Progenitor cell of endocrine pancreas (in vitro differentiated cells): ENCODE measurements at places on chromosomes 5 and 9.
A peak's percentile ranks its signal among the peaks of the same experiment; 100 is the strongest.

GRCh38 chr5:111697215-111697614 is 59.8 kb downstream of the NREP start:
- H3K36me3 ChIP-seq = no peaks in the 10 kb centered on the region
- H3K27me3 ChIP-seq = no peaks in the 10 kb centered on the region
- H3K27ac ChIP-seq = no peak overlapping the region
- no peak for DNase-seq
- H3K4me3 ChIP-seq = no peak overlapping the region
- H3K4me1 ChIP-seq = peaks cover 17% of the 10 kb centered on the region

DNA sequence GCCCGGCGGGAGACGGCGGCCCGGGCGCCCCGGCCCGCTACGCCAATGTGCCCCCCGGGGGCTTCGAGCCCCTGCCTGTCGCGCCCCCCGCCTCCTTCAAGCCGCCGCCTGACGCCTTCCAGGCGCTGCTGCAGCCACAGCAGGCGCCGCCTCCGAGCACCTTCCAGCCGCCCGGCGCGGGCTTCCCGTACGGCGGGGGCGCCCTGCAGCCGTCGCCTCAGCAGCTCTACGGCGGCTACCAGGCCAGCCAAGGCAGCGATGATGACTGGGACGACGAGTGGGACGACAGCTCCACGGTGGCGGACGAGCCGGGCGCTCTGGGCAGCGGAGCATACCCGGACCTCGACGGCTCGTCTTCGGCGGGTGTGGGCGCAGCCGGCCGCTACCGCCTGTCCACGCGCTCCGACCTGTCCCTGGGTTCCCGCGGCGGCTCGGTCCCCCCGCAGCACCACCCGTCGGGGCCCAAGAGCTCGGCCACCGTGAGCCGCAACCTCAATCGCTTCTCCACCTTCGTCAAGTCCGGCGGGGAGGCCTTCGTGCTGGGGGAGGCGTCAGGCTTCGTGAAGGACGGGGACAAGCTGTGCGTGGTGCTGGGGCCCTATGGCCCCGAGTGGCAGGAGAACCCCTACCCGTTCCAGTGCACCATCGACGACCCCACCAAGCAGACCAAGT is 723 bp downstream of the SNX18 start:
- peaks cover 33% of the 10 kb centered on the region for H3K4me1 ChIP-seq
- H3K27ac ChIP-seq = peak overlapping the region; percentile 33
- DNase-seq = peak; percentile 41
- no peaks in the 10 kb centered on the region for H3K27me3 ChIP-seq

GRCh38 chr5:122559676-122560075 is 215.2 kb upstream of the SNX2 start:
- H3K36me3 ChIP-seq = no peaks in the 10 kb centered on the region
- no peak overlapping the region for H3K27ac ChIP-seq
- DNase-seq = no peak
- no peak overlapping the region for H3K4me3 ChIP-seq
- H3K27me3 ChIP-seq = no peaks in the 10 kb centered on the region
- peaks cover 4% of the 10 kb centered on the region for H3K4me1 ChIP-seq

DNA sequence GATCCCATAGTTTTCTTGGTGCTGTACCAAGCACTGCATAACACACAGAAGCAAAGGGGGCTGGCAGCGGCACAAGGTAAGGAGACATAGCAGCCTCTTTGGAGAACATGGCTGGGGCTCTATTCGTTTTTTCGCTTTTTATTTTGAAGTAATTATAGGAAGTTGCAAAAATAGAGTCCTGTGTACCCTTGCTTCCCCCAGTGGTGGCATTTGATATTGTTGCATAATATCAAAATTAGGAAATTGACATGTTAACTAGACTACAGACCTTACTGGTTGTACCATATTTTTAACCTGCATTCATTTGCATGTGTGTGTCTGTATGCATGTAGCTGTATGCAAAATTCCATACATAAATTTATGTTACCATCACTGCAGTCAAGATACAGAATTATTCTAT is 6.6 kb upstream of the UBQLN1 start:
- no peaks in the 10 kb centered on the region for H3K27me3 ChIP-seq
- no peaks in the 10 kb centered on the region for H3K4me1 ChIP-seq
- no peak overlapping the region for H3K4me3 ChIP-seq
- no peaks in the 10 kb centered on the region for H3K36me3 ChIP-seq
- H3K27ac ChIP-seq = no peak overlapping the region

GRCh38 chr5:125113328-125113727 is 366.9 kb upstream of the ZNF608 start:
- no peaks in the 10 kb centered on the region for H3K36me3 ChIP-seq
- no peak overlapping the region for H3K27ac ChIP-seq
- H3K27me3 ChIP-seq = no peaks in the 10 kb centered on the region

GRCh38 chr5:14996997-14997396 is 125.4 kb upstream of the ANKH start:
- no peak for DNase-seq
- no peaks in the 10 kb centered on the region for H3K27me3 ChIP-seq
- no peak overlapping the region for H3K27ac ChIP-seq

GRCh38 chr9:20321423-20322082 is 300.7 kb downstream of the MLLT3 start:
- H3K36me3 ChIP-seq = no peaks in the 10 kb centered on the region
- no peak overlapping the region for H3K4me3 ChIP-seq
- peaks cover 3% of the 10 kb centered on the region for H3K27me3 ChIP-seq
- H3K27ac ChIP-seq = no peak overlapping the region
- DNase-seq = no peak
- peaks cover 4% of the 10 kb centered on the region for H3K4me1 ChIP-seq

DNA sequence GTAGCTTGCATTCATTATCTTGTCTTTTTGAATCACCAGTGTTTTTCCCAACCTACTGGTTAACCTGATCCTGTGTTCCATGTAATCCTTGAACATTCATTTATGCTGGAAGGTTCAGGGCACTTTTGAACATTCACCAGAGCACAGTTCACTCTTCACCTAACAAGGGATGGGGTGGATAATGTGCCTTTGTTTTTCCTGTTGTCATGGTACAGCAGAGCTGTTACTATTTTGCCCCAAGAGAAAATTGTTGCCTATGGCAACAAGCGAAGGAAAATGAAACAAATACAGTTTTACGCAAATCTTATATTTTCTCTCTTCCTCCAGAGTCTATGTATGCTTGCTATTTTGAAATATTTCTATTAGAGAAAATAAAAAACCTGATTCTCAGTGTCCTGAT is 60.3 kb upstream of the RIOK2 start:
- H3K27me3 ChIP-seq = no peaks in the 10 kb centered on the region
- H3K27ac ChIP-seq = no peak overlapping the region
- DNase-seq = no peak
- no peaks in the 10 kb centered on the region for H3K4me1 ChIP-seq
- H3K4me3 ChIP-seq = no peak overlapping the region
- no peaks in the 10 kb centered on the region for H3K36me3 ChIP-seq

- DNase-seq = no peak
- peaks cover 47% of the 10 kb centered on the region for H3K27me3 ChIP-seq
- H3K27ac ChIP-seq = no peak overlapping the region
- H3K4me3 ChIP-seq = no peak overlapping the region
Measured at GRCh38 chr9:108724652-108725051, 131.1 kb downstream of the ACTL7B start.

- DNase-seq = no peak
- H3K4me3 ChIP-seq = no peak overlapping the region
- H3K27ac ChIP-seq = no peak overlapping the region
- peaks cover 15% of the 10 kb centered on the region for H3K4me1 ChIP-seq
- peaks cover 2% of the 10 kb centered on the region for H3K36me3 ChIP-seq
Measured at GRCh38 chr9:76180541-76180940, 213.7 kb downstream of the RFK start.

DNA sequence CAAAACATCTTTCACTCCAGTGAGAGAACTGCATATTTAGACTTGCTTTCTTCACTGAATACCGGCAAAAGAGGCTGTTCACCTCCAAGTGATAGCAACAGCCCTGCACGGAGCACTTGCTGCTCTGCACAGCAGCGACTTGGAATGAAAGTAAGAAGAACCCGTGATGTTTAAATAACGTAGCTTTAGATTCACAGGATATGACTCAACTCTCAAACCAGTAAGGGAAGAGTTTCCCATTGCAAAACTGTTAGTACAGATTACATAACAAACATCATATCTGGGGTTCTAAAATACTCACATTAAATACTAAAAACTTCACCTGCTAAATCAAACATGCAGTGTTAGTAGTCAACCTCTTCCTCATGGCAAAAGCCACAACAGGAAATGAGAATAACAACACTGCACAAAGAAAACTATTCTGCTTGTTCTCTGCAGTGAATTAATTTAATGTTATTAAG is 203.4 kb downstream of the MCTP1 start:
- H3K4me1 ChIP-seq = no peaks in the 10 kb centered on the region
- H3K27ac ChIP-seq = no peak overlapping the region
- no peaks in the 10 kb centered on the region for H3K36me3 ChIP-seq
- no peak for DNase-seq
- H3K27me3 ChIP-seq = no peaks in the 10 kb centered on the region

- no peaks in the 10 kb centered on the region for H3K27me3 ChIP-seq
- peak overlapping the region; percentile 57 for H3K4me3 ChIP-seq
- no peak for DNase-seq
- no peaks in the 10 kb centered on the region for H3K36me3 ChIP-seq
- H3K4me1 ChIP-seq = peaks cover 54% of the 10 kb centered on the region
Measured at GRCh38 chr5:124056991-124057723, 545.2 kb downstream of the CSNK1G3 start.

- DNase-seq = no peak
- no peak overlapping the region for H3K27ac ChIP-seq
- no peaks in the 10 kb centered on the region for H3K36me3 ChIP-seq
- H3K27me3 ChIP-seq = peaks cover 2% of the 10 kb centered on the region
- no peaks in the 10 kb centered on the region for H3K4me1 ChIP-seq
Measured at GRCh38 chr9:116095403-116095802, 58.2 kb upstream of the PAPPA start.

DNA sequence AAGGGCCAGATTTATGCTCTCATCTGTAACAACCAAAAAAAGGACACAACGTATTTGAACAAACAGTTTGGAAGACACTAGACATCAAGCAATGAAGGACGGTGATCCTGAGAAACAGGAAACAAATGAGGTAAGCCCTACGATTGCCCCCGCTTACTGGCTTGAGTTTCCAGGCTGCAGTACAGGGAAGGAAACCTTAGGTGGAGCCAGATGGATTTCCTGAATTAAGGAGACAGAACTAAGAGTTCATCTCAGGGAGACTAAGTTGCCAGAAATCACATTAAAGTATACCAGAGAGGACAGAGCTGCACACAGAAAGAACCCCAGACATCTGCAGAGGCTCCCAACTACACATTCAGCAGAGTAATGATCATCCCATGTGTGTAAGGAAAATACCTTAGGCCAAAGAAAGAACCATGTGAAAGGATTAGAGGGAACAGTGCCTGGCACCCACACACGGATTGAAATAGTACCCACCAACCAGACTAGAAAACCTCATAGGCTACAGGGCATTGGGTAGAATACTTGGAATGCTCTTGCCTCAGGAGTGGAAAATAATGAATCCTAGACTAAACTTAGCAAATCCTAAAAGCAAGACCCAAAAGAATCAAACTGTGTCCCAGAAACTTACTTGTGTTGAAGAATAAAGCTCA is 99.3 kb upstream of the NIPBL start:
- H3K4me1 ChIP-seq = peaks cover 3% of the 10 kb centered on the region
- no peaks in the 10 kb centered on the region for H3K36me3 ChIP-seq
- no peak overlapping the region for H3K27ac ChIP-seq
- DNase-seq = no peak

DNA sequence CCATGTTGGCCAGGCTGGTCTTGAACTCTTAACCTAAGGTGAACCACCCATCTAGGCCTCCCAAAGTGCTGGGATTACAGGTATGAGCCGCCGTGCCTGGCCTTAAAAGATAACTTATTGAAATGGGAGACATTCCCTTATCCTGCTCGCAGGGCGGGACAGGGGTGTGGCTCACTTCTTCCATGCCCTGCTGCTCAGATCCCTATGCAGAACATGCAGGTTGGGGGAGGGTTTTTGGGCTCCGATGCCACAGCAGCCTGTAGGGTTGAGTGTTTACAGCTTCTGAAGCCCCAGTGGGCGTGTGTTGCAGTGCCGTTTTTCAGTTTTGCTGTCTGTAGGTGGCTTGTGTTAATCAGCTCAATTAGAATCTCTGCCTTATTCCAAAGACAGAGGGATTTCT is 108.0 kb upstream of the BRINP1 start:
- no peak for DNase-seq
- H3K4me1 ChIP-seq = no peaks in the 10 kb centered on the region
- H3K27me3 ChIP-seq = no peaks in the 10 kb centered on the region
- no peak overlapping the region for H3K27ac ChIP-seq
- H3K4me3 ChIP-seq = no peak overlapping the region
- H3K36me3 ChIP-seq = no peaks in the 10 kb centered on the region

GRCh38 chr9:99231711-99232110 is 9.6 kb downstream of the SEC61B start:
- H3K27ac ChIP-seq = no peak overlapping the region
- no peak for DNase-seq
- peaks cover 20% of the 10 kb centered on the region for H3K36me3 ChIP-seq
- peaks cover 4% of the 10 kb centered on the region for H3K4me1 ChIP-seq

- DNase-seq = no peak
- peaks cover 5% of the 10 kb centered on the region for H3K4me1 ChIP-seq
- no peak overlapping the region for H3K27ac ChIP-seq
- H3K36me3 ChIP-seq = no peaks in the 10 kb centered on the region
- no peaks in the 10 kb centered on the region for H3K27me3 ChIP-seq
Measured at GRCh38 chr5:54440456-54440893, 15.0 kb upstream of the HSPB3 start.

- H3K4me1 ChIP-seq = peaks cover 20% of the 10 kb centered on the region
- H3K4me3 ChIP-seq = no peak overlapping the region
- no peak overlapping the region for H3K27ac ChIP-seq
- H3K27me3 ChIP-seq = no peaks in the 10 kb centered on the region
- H3K36me3 ChIP-seq = peaks cover 18% of the 10 kb centered on the region
Measured at GRCh38 chr5:139684881-139685749, 37.0 kb downstream of the CXXC5 start.

GRCh38 chr5:33531824-33532223 is 91.1 kb downstream of the TARS1 start:
- no peaks in the 10 kb centered on the region for H3K36me3 ChIP-seq
- DNase-seq = no peak
- no peaks in the 10 kb centered on the region for H3K4me1 ChIP-seq
- H3K4me3 ChIP-seq = no peak overlapping the region

- no peak overlapping the region for H3K4me3 ChIP-seq
- no peak for DNase-seq
- no peaks in the 10 kb centered on the region for H3K27me3 ChIP-seq
Measured at GRCh38 chr5:118875131-118875530, 113.2 kb downstream of the DTWD2 start.

DNA sequence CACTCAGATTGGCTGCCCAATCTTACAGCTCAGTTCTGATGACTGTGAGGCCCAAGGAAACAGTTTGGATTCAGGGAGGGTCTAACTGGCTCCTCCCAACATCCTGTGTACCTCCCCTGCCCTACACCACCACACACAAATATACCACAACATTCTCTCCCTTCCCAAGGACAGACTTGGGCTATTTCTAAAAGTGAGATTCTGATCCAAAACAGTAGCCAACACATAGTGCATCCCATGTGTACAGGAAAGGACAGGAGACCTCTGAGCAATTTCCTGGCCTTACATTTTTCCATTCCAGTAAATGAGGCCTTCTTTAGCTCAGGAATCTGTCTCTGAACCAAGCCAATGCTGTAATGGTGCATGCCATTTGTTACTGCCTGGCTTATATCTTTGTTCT is 20.8 kb downstream of the ZNF366 start:
- no peak overlapping the region for H3K4me3 ChIP-seq
- H3K27me3 ChIP-seq = peaks cover 3% of the 10 kb centered on the region
- H3K36me3 ChIP-seq = no peaks in the 10 kb centered on the region
